Stimulated activated CD8-positive, alpha-beta memory T cell treated with anti-CD3 and anti-CD28 coated beads, Interleukin-2, amount 100 ng/mL, for 1 hour (primary cell): ENCODE measurements at places on chromosomes 16 and 17.
A peak's percentile ranks its signal among the peaks of the same experiment; 100 is the strongest.

DNA sequence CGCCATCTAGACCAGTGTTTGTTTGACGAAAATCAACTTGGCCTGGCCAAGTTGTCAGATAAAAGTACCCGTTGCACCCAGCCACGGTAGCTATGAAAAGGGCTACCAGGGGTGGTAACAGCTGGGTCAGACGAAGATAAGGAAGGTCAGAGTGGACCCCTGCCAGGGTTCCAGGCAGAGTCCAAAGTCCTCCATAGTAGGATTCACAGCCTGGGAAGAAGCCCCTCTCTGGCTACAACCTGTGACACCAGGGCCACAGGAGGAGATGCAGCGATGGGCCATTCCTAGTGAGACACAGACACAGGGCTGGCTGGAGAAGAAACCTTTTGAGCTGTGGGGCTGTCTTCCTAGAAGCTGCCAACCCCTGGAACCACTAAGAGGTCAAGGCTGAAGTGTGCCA, 39.3 kb downstream of the MEAK7 start:
- DNase-seq = no peak

- DNase-seq = no peak
Observed at GRCh38 chr17:65172496-65173136, 35.4 kb downstream of the RGS9 start.

GRCh38 chr16:86396901-86397311, 113.4 kb upstream of the FOXF1 start:
- DNase-seq = no peak

DNA sequence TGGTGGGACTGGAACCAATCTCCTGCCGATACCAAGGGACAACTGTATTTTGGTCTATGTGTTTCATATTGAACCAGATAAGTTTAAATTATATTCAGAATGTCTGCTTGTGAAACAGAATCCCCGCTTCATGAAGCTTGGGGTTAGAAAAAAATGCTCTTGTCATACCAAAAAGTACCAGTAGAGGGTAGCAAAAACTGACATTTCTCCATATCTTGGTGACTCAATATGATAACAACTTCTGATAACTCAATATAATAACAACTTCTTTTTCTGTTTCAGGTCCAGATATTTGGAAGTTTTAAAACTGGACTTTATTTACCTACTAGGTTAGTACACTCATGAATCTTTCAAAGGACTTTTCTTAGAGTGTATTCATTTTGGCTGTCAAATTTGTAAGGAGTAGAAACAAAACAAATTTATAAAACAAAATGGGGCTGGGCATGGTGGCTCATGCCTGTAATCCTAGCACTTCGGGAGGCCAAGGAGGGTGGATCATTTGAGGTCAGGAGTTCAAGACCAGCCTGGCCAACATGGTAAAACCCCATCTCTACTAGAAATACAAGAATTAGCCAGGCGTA, 52.3 kb upstream of the ADCY7 start:
- no peak for DNase-seq

DNA sequence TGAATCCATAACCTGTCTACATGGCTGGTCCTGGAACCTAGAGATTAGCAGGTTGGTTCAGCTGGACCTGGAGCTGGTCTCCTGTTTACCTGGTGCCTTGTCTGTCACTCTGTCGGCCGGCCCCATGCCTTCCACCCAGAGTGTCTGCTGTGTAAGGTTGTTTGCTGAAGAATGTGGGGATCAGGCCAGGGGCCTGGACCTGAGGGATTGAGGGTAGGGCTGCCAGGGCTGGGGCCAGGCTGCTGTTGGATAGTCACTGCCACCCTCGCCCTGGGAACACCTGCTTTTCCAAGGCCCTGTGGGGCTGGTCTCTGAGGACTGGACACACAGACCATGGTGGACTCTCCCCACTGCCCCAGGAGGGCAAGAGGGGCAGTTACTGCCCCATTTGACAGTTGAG, 1.4 kb downstream of the NHERF2 start:
- DNase-seq = no peak

DNA sequence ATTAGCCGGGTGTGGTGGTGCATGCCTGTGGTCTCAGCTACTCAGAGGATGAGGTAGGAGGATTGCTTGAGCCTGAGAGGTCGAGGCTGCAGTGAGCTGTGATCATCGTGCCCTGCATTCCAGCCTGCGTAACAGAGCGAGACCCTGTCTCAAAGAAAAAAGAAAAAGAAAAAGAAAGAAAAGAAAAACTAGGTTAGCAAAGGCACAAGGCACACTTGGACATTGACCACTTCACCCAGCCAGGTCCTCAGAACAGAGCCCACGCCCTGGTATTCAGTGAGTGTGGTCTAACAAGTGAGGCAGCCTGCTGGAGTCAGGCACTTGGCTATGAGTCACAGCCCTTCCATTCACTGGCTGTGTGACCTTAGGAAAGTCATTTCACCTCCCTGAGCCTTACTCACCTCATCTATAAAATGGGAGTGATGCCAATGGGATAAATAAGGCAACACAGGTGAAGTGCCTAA, 10.4 kb downstream of the MILR1 start:
- DNase-seq = no peak

DNA sequence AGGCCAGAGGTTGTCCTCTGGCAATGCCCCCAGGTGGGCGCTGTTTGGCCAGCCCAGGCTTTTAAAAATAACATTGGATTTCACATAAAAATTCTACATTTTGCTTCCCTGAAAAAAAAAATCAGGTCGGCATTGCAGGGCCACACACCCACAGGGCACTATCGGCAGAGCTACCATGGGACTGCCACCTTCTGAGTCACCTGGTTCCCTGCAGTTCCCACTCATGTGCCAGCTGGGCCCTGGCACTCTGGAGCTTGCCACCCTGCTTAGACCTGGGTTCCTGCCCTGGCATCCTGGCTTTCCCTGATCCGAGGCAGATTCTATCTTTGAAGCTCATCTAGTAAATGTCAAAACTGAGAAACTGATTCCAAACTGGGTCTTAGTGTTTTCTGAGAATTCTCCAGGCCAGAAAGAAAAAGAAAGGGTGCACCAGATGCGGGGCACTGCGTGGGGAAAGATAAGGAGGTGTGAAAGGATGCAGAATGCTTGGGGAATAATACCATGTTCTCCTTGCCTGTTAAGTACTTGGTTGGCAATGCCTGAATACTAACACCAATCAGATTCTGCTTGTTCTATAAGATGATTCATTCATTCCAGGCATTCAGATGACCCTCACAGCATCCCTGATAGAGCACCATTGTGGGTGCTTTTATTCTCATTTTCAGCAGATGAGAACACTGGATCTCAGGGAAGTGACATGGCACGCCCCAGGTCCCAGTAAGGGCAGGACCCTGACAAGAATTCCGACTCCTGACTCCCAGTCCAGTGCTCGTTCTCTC, 51.8 kb downstream of the RAI1 start:
- no peak for DNase-seq

- DNase-seq = no peak
Observed at GRCh38 chr17:82536512-82537201, 17.1 kb downstream of the FOXK2 start.

DNA sequence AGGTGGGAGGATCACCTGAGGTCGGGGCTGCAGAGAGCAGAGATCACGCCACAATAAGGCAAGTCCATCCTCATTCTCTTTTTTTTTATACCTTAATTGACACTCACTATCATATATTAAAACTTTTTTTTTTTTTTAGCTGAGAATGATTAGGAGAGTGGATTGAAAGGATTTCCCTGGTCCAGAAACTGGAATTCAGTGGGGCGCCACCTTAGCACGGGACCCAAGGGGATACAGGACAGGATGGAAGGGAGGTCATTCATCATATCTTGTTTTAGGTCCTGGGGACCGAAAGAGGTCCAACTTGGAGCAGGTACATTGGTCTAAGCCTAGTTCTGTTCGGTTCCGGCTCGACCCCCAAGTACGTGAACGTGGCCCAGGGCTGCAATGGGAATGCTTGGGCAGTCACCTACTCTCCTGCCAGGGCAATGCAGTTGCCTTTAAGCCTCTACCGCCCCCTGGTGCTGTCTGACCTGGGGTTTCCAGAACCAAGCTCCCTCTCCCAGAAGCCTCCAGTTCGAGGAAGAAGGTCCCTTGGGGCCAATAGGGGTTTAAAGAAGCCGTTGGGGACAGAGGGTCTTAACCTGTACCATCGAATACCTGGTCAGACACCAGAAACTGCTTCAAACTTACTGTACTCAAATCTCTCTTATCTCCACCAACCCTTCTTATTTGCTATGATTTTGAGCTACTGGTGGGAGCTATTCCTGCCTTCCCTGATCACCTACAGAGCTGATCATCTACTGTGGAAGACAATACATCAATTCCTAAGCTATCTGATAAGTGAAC, 19.9 kb upstream of the GPATCH8 start:
- peak; percentile 21 for DNase-seq

DNA sequence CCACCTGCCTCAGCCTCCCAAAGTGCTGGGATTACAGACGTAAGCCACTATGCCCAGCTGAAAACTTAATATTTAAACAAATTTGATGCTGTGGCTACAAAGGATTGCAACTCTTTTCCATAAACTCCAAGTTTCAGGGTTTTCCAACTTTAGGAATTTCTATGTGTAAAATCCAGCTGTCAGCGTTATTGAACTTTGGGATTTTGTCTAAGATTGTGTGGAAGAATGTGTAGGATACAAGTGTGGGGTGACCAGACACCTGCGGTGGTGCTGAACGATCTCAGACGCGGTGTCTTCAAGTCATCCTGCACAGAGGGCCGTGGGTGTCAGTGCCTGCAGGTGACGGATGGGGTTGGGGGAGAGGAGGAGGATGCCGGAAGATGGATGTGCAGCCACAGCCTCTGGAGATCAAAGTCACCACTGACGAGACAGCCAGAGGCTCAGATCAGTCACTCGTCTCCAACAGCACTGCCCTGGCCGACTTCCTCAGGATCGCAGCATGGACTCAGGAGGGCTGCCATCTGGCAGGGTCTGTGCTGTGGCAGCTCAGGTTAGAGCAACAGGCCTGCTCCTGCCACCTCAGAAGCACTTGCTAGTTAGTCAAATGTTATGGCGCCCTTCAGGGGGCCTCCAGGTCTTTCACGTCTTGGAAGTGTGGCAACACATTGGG, 13.0 kb downstream of the ACSF3 start:
- DNase-seq = no peak

DNA sequence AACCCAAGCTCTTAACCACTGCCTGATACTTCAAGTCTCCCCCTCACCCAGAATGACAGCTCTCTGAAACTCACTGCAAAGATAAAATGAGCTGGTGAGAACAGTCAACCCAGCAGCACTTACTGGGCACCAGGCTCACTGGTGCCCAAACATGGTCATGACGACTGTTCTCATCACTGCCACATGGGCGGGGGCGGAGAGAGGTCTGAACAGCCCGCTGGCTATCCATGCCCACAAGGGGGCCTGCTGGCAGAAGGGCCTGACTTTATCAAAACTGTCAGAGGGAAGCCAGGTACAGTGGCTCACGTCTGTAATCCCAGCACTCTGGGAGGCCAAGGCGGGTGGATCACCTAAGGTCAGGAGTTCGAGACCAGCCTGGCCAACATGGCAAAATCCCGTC, 4.0 kb downstream of the MYBBP1A start:
- no peak for DNase-seq

DNA sequence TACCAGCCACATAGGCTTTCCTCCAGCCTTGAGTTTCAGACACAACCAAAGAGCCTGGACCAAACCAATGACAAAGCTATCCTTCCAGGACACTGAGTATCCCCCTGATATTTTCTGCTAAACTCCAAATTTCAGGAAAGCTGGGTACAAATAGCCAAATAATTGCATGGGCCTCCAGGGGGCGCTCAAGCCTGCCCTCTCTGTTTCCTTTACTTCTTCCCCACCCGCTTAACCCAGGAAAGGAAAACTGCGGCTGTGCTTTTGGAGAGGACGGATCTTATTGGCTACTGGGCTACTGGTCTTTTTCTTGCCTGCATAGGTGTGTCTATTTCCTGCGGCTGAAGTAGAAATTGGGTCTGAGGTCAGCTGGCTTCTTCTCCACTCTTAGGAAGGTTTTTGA, 30.1 kb downstream of the GNGT2 start:
- peak; percentile 43 for DNase-seq

DNA sequence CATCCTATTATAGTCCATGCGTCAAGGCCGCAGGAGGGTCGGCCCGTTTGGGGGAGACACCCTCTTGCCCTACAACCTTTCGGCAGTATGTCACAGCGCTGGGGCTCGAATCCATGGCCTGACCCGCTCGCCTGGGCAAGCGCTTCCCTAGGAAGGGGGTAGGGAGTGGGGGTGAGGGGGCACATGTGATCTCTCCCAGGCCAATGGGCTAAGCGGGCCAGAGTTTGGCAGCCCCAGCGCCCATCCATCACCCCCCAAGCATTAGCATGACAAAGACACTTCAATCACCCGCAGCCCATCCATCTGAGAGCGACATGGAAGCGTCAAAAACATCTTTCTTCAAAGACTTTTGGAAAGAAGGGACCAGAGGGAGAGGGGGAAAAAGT, at the start of gene HOXB1:
HOXB1 (minus strand) TSS at position 125 of the 386 bp plus-strand sequence; CDS start at position 18, 107 bp downstream.
- no peak for DNase-seq

DNA sequence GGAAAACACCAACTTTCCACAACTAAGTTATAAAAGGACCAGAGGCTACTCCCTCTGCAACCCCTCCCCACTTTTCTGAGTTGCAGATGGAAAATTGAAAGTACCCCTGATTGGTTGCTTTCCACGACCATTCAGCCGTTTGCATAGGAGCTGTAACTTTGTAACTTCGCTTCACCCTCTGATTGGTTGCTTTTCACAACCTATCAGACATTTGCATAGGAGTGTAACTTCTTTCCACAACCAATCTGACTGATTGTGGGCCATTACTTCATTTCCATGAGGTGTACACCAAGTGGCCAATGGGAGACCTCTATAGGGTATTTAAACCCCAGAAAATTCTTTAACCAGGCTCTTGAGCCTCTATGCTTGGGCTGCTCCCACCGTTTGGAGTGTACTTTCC, 644.1 kb downstream of the WWOX start:
- DNase-seq = no peak

GRCh38 chr16:47477679-47478078, 16.5 kb downstream of the PHKB start:
- DNase-seq = no peak

DNA sequence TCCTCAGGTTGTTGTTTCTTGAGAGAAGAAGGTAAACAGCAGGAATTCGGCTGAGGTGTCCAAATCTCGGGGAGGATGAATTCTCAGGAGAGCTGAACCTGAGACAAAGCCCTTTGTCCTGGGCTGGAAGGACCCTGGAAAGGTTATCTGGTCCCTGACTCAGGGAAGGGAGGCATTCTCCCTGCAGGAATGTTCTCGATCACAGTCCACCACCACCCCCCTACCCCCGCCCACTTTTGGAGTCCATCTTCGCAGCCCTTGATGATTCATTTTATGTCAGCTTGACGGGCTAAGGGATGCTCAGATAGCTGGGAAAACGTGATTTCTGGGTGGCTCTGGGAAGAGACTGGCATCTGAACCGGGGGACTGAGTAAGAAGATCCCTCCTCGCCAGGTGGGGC, 1.4 kb upstream of the CEP295NL start:
- DNase-seq = no peak

DNA sequence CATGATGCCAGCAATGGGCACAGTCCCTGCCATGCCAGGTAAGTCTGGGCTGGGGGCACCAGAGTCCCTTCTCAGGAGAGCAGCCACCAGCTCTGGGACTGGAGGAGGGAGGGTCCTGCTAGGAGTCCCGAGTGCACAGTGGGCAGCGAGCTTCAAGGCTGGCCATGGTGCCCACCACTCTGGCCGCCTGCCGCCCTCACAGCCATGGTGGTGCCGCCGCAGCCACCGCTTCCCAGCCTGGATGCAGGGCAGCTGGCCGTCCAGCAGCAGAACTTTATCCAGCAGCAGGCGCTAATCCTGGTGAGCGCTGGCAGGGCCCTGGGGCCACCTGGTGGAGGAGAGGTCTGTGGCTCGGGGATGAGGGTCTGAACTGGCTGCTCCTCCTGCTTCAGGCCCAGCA, 17.9 kb upstream of the SMIM5 start:
- DNase-seq = no peak

GRCh38 chr16:4537376-4538343, 913 bp downstream of the CDIP1 start:
- no peak for DNase-seq
